ENCODE measurements at places on chromosomes 5 and 9.

DNA sequence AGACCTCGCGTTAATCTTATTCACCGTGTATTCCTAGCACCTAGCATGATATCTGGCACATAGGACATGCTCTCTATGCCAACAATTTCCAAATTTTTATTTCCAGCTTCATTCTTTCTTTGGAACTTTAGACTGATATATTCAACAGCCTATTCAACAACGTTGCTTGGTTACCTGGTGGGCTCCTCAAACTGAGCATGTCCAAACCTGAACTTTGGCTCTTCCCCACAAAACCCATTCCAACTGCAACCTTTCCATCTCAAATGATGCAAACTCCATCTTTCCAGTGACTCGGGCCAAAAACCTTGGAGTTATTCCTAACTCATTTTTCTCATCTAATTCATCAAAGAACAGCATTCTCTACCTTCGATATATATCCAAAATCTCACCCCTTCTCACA lies 525.2 kb downstream of the AGTPBP1 start:
- H3K4me1 ChIP-seq, result no peaks in the 10 kb centered on the region
- no peak overlapping the region for H3K27ac ChIP-seq
- H3K36me3 ChIP-seq, result no peaks in the 10 kb centered on the region
- H3K4me3 ChIP-seq, result no peak overlapping the region
- no peak for DNase-seq
- H3K27me3 ChIP-seq, result no peaks in the 10 kb centered on the region

DNA sequence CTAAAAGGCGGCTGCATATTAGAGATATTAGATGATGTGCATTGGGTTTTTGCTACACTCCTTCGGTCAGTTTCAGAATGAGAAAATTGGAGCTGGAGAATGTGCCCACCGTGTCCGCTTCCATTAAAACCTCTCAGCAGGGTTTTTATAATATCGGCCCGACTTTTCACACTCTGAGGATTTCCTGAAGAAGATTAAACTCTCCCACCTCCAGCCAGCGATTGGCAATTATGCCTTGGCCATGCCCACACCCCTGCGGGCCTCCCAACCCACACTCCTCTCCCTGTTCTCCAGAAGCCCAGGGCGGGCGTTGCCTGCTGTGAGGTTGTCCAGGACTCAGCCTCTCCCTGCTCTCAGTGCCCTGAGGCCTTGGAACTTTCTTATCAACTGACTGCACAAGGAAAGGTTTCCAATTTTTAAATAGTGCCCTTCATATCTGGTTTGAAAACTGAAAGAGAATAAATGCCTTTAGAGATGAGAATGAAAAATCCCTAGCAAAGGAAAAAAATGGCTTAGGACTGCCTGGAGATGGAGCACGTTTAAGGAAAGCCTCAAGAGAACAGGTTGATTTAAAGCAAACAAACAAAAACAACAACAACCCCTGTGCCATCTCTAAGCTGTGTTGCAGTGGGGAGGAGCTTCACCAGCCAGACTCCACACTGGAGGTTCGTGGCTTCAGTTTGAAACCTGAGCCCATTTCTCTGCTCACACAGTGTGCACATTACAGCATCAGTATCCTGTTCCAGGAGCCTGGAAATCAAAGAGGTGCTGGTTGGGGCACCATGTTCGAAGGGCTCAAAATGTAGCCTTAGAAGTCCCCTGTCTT lies 292.9 kb downstream of the NSG2 start:
- no peak overlapping the region for H3K4me3 ChIP-seq
- H3K27ac ChIP-seq, result no peak overlapping the region
- H3K4me1 ChIP-seq, result no peaks in the 10 kb centered on the region
- no peak for DNase-seq

- no peaks in the 10 kb centered on the region for H3K27me3 ChIP-seq
- no peak overlapping the region for H3K4me3 ChIP-seq
- peak; percentile 25 for DNase-seq
- no peak overlapping the region for H3K27ac ChIP-seq
Observed at GRCh38 chr9:751137-752051, 90.1 kb upstream of the DMRT1 start.

DNA sequence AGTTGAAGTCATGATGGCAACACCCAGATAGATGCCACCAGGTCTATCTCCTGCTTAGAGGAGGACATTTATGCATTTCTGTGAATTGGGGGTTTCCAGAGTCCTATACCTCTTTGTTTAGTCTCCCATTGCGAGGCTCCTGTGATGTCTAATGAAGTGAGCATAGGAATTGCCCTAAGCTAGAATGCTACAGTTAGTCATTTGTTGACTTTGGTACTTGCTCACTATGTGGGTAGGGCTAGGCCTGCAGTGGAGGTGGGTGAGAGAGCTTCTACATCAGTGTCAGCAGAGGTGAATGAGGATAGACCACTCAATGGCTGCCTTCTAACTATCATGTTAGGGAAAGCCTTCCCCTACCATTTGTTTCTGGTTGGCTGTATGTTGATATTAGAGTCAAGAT lies 173.3 kb upstream of the POC5 start:
- no peaks in the 10 kb centered on the region for H3K36me3 ChIP-seq
- no peak overlapping the region for H3K27ac ChIP-seq
- no peaks in the 10 kb centered on the region for H3K27me3 ChIP-seq
- no peak overlapping the region for H3K4me3 ChIP-seq

DNA sequence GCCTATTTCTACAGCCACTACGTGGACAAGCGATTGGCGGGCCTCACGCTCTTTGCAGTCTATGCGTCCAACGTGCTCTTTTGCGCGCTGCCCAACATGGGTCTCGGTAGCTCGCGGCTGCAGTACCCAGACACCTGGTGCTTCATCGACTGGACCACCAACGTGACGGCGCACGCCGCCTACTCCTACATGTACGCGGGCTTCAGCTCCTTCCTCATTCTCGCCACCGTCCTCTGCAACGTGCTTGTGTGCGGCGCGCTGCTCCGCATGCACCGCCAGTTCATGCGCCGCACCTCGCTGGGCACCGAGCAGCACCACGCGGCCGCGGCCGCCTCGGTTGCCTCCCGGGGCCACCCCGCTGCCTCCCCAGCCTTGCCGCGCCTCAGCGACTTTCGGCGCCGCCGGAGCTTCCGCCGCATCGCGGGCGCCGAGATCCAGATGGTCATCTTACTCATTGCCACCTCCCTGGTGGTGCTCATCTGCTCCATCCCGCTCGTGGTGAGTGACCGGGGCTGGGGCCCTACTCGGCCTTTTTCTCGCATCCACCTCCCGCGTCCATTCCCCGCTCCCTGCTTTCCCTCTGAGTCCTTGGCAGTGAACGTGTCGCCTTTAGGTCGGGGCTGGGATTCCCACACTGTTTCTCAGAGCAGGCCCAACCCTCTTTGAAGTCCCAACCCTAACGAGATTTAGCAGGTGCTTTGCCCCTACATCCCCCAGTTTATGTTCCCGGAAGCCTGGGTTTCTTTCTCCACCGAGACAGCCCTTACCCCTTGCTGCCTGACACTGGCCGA lies 1.8 kb downstream of the PTGER4 start:
- no peaks in the 10 kb centered on the region for H3K36me3 ChIP-seq
- H3K4me1 ChIP-seq, result peaks cover 41% of the 10 kb centered on the region
- DNase-seq, result peak; percentile 80
- H3K4me3 ChIP-seq, result peak overlapping the region; percentile 80

DNA sequence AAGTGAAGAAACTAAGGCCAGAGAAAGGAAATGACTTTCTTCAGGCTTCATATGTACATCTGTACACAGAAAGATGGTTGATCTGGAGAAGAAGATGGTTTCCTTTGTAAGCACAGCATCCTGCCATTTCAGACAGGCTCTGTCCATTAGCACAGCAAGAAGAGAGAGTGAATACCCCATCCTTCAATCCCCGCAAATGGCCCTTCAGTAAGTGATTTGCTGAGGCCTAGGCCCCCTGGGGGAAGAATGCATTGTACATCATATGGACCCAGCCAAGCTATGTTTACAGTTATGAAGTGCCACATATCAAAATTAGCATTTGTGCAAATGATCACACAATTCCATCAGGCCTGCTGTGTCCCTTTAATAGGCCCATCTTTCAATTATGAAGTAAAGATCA lies 657.4 kb downstream of the BRINP1 start:
- no peak for DNase-seq
- no peaks in the 10 kb centered on the region for H3K27me3 ChIP-seq
- no peak overlapping the region for H3K4me3 ChIP-seq
- H3K27ac ChIP-seq, result no peak overlapping the region
- H3K4me1 ChIP-seq, result no peaks in the 10 kb centered on the region

DNA sequence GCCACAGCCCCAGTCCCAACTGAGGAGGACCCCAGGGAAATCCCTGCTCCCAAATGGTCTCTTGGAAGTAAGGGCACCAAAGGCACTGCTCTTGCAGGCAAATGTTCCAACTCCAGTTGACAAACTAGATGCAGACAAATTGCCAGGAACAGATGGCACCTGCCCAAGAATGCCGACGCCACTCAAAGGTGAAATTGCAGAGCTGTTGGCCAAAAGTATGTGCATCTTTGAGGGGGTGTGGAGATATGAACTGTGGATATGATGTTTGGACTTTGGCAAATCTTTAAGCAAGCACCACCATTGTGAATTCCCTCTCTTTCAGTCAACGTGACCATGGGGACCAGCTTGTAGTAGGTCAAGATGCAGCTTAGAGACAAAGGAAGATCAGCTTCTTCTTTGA lies 12.0 kb upstream of the CPLX2 start:
- H3K4me3 ChIP-seq, result no peak overlapping the region
- H3K36me3 ChIP-seq, result no peaks in the 10 kb centered on the region
- no peaks in the 10 kb centered on the region for H3K27me3 ChIP-seq
- no peak for DNase-seq
- no peaks in the 10 kb centered on the region for H3K4me1 ChIP-seq

DNA sequence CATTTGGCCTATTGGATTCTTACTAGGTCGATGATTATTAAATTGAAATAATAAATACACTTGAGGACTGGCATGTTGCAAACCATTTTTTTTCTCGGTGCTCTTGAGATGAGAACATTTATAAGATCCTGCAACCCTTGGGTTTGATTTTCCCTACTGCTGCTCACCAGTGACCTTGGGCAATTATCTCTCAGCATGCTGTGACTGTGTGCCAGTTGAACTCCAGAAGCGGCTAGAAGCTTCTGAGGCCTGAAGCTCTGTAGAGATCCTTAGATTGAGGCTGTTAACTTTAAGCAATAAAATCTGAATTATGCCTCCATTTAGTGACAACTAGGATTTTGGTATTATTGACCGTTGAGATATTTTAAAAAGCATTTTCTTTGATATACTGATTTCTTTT lies 489.8 kb downstream of the MAT2B start:
- no peak overlapping the region for H3K4me3 ChIP-seq
- no peak overlapping the region for H3K27ac ChIP-seq
- no peaks in the 10 kb centered on the region for H3K36me3 ChIP-seq
- H3K27me3 ChIP-seq, result no peaks in the 10 kb centered on the region

GRCh38 chr5:159290741-159291140 lies 27.7 kb downstream of the UBLCP1 start:
- no peak overlapping the region for H3K4me3 ChIP-seq
- no peak overlapping the region for H3K27ac ChIP-seq
- no peaks in the 10 kb centered on the region for H3K36me3 ChIP-seq
- no peaks in the 10 kb centered on the region for H3K4me1 ChIP-seq
- DNase-seq, result no peak

GRCh38 chr5:154200221-154200620 lies 9.7 kb downstream of the GALNT10 start:
- DNase-seq, result no peak
- peaks cover 17% of the 10 kb centered on the region for H3K4me1 ChIP-seq
- no peaks in the 10 kb centered on the region for H3K27me3 ChIP-seq
- peaks cover 6% of the 10 kb centered on the region for H3K36me3 ChIP-seq

- H3K27ac ChIP-seq, result no peak overlapping the region
- no peak overlapping the region for H3K4me3 ChIP-seq
Observed at GRCh38 chr9:2087500-2088313, 72.6 kb downstream of the SMARCA2 start.

DNA sequence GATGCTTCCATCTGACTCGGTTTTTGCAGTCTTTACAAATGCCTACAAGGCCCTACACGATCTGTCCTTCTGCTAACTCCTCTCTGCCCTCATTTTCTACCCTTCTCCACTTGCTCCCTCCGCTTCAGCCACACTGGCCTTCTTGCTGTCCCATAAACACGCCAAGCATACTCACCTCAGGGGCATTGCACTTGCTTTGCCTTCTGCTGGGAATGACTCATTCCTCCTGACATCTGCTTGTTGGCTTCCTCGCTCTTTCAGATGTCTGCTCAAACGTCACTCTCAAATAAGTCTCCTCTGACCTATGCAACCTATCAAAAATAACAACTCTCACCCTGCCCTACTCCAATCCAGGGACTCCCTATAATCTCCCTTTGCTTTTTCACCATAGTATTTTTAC lies 28.2 kb downstream of the CDC25C start:
- no peak overlapping the region for H3K27ac ChIP-seq
- H3K36me3 ChIP-seq, result no peaks in the 10 kb centered on the region
- no peaks in the 10 kb centered on the region for H3K4me1 ChIP-seq
- no peaks in the 10 kb centered on the region for H3K27me3 ChIP-seq

DNA sequence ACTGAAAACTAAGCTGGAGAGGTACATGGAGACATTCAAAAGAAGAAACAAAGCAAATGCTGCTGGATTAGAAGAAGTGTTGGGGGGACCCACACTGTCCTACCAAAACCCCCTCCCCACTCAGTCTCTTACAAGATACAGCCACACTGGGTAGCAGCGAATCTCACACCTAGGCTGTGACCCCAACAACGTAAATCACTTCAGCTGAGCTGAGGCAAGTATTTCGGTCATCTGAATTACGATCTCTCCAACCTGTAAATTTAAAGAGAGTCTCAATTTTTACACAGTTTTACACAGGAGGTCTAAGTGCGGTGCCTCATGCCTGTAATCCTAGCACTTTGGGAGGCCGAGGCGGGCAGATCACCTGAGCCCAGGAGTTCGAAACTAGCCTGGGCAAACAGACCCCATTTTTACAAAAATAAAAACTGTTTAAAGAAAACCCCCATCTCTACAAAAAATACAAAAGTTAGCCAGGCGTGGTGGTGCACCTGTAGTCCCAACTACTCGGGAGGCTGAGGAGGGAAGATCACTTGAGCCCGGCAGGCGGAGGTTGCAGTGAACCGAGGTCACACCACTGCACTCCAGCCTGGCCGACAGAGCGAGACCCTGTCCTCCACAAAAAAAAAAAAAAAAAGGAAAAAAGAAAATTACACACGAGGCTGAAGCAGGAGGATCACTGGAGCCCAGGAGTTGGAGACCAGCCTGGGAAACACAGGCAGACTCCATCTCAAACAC lies 3.4 kb downstream of the CAMSAP1 start:
- no peak for DNase-seq
- no peaks in the 10 kb centered on the region for H3K27me3 ChIP-seq
- H3K36me3 ChIP-seq, result no peaks in the 10 kb centered on the region

DNA sequence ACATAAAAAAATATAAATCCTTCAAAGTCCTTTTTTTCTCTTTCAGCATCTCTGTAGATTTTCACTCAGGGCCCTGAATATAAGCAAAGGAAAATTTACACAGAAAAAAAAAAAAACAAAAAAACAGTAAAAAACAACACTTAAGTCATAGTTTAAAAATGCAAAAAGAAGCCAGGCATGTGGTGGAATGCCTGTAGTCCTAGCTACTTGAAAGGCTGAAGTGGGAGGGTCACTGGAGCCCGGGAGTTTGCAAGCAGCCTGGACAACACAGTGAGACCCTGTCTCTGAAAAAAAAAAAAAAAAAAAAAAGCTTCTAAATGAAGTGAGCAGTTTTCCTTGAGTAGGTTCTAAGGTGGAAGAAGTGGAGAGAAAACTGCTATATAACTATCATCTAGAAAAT lies 55.0 kb upstream of the BNC2 start:
- no peaks in the 10 kb centered on the region for H3K27me3 ChIP-seq
- no peaks in the 10 kb centered on the region for H3K4me1 ChIP-seq
- H3K4me3 ChIP-seq, result no peak overlapping the region
- no peaks in the 10 kb centered on the region for H3K36me3 ChIP-seq

All from B cell (primary cell).